ENCODE measurements at places on chromosomes 2 and 18. TPM values are rescaled to one million over a fixed set of nuclear protein-coding genes. Genes with fewer than 3 reads are reported as not detected.

Gene FOSL2
- total RNA-seq, result 2.3 TPM

Gene SETBP1
- total RNA-seq, result 3.7 TPM

GRCh38 chr18:34873986-34874580, 164.0 kb downstream of the DTNA start:
- H3K27me3 ChIP-seq, result no peaks in the 10 kb centered on the region
- no peak overlapping the region for H3K27ac ChIP-seq
- no peaks in the 10 kb centered on the region for H3K4me1 ChIP-seq
- H3K36me3 ChIP-seq, result no peaks in the 10 kb centered on the region

DNA sequence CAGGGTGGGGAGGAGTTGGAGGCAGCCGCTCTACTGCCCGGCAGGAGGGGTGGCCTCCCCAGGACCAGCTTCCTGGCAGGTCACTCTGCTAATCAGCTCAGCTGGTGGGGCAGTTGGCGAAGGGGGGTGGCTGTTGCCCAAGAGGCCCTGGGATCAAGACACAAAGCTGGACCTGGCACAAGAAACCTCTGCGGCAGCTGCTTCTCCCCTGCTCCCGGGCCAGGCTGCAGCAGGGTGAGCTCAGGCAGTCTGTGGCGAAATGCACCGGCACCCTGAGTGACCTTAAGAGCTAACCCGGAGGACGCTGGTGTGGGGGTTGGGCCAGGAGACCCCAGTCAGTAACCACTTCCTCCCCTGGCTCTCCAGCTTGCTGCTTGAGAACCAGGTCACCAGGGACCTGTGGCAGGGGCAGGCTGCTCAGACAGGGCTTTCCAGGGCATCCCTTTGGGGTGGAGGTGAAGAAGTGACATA, 31.1 kb downstream of the TOGARAM2 start:
- H3K36me3 ChIP-seq, result no peaks in the 10 kb centered on the region
- DNase-seq, result no peak
- H3K4me3 ChIP-seq, result no peak overlapping the region

GRCh38 chr2:227870710-227871374, 589 bp upstream of the DAW1 start:
- peak overlapping the region; percentile 77 for H3K4me3 ChIP-seq
- DNase-seq, result peak; percentile 37
- no peaks in the 10 kb centered on the region for H3K27me3 ChIP-seq
- H3K36me3 ChIP-seq, result no peaks in the 10 kb centered on the region
- H3K27ac ChIP-seq, result no peak overlapping the region
- peaks cover 15% of the 10 kb centered on the region for H3K4me1 ChIP-seq

DNA sequence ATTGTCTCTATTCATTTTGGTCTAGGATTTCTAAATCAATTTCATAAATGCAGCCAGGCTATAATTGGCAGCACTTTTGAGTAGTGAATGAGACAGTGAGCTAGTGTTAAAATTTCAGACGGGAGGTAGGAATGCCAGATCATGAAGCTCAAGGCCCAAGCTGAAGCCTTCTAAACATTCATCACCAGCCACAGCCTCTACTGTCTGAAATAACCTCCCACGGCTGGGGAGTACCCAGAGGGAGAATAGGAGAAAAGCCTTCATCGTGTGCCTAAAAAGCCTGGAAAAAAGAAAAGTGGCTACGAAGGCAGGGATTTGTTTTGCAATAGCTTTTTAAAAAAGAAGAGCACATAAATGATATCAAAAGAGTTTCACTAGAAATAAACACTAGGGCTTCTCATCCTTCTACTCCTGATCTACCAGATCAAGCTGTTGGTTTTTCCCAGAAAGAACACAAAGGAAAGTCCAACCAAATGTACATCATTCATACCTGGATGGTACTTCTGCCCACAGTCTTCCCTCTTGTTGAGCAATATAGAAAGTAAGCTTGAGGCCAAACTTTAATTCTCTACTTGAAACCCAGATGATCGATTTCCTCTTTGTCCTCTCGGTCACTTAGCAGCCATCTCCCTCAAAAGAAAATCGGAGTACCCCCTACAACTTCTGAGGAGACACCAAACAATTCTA, 48.1 kb upstream of the SLC39A10 start:
- H3K4me3 ChIP-seq, result no peak overlapping the region
- no peak for DNase-seq
- H3K27ac ChIP-seq, result peak overlapping the region; percentile 5

All from GM23338 (cell line).